NCI-H510A (cell line): ENCODE measurements at places on chromosomes 7 and 10.

DNA sequence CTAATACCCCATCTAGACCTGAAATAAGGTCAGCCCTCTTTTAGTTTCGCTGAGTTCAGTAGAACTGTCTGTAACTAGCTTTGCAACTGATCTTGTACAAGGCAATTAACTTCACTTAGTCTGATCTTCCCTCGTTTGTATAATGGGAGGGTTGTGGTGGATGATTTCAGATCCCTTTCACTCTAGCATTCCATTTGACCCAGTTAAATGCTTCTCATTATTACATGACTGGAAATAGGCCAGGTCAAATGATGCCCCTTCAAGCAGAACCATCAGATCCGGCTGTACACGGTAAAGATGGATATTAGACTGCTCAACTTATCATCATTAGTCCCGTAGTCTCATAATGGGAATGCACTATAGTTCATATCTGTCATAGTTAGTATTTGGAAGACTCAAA is 1009.0 kb downstream of the LRMDA start:
- no peak for DNase-seq

DNA sequence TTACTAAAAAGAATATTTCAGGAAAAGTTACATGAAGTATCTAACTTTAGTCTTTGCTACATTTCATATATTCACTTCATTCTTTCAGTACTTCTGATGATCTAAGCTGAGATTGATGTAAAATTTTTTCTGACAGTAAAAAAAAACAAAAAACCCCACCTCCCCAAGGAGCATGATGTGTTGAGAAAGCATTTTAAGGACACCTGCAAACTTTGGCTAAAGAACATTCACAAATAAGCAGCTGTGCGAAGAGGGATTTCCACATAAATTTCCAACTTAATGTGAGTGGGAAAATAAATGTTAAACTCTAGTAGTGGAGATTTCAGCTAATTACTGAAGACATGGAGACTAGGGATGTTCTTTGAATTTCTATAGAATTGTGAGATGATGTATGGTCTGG is 35.5 kb downstream of the DLD start:
- DNase-seq = no peak

DNA sequence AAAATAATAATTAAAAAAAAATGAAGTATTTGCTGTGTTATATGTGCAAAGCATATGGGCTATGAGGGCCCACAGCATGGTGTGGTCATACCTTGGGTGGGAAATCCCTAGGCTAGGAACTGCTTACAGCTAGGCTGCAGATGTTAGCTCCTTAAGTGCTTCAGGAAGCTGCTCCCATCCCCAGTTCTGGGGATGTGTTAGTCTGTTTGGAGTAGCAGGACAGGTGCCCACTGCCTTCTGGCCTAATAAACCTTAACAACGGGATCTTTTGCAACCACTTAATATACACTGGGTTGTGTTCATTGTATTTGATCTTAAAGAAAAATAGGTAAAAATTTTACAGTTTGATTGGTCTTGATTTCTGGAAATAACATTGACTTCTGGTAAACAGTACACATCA is 46.3 kb downstream of the HK1 start:
- no peak for DNase-seq

GRCh38 chr10:82574081-82574480 is 699.1 kb downstream of the NRG3 start:
- no peak for DNase-seq

DNA sequence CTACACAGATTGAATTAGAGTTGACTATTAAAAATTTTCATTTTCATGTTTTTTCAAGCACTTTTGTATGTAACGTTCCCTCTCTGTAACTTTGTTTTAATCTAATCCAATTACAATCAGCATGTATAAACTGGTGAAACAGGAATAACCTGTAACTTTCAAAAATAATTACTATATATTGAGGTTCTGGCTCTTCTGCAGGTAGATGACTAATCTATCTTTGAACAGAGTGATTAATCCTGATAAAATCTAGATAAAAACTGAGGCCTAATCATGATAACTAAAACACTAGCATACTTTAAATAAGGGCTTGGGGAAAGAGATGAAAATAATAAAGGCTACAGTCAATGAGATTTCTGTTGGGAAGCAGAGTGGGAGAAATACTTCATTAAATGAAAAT is 101.6 kb upstream of the KCND2 start:
- no peak for DNase-seq

GRCh38 chr7:121558288-121558687 is 162.2 kb upstream of the FAM3C start:
- no peak for DNase-seq

DNA sequence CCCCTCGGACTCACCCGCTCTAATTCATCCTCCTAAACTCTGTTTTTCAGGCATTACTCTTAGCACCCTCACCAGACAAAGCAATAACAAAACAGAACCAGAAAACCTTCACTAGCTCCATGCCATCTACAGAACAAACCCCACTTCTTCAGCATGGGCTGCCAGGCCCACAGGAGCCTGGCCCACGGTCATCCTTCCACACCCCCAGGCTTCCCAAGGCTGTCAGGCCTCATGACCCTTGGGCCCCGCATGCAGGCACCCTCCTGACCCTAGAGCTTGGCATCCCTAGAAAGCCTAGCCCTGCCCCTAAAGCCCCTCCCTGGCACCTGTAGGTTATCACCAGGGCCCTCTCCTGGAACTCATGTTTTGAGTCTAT is 59.6 kb downstream of the PRKAG2 start:
- no peak for DNase-seq

GRCh38 chr10:23396695-23397094 is 42.2 kb upstream of the OTUD1 start:
- DNase-seq = no peak

GRCh38 chr10:131274133-131274880 is 37.2 kb downstream of the TCERG1L start:
- no peak for DNase-seq

- DNase-seq = no peak
Measured at GRCh38 chr7:111074748-111075146, 16.2 kb upstream of the LRRN3 start.

GRCh38 chr7:135718794-135719437 is 9.1 kb downstream of the SLC13A4 start:
- DNase-seq = no peak

- DNase-seq = no peak
Measured at GRCh38 chr7:17364671-17365070, 66.2 kb downstream of the AHR start.

DNA sequence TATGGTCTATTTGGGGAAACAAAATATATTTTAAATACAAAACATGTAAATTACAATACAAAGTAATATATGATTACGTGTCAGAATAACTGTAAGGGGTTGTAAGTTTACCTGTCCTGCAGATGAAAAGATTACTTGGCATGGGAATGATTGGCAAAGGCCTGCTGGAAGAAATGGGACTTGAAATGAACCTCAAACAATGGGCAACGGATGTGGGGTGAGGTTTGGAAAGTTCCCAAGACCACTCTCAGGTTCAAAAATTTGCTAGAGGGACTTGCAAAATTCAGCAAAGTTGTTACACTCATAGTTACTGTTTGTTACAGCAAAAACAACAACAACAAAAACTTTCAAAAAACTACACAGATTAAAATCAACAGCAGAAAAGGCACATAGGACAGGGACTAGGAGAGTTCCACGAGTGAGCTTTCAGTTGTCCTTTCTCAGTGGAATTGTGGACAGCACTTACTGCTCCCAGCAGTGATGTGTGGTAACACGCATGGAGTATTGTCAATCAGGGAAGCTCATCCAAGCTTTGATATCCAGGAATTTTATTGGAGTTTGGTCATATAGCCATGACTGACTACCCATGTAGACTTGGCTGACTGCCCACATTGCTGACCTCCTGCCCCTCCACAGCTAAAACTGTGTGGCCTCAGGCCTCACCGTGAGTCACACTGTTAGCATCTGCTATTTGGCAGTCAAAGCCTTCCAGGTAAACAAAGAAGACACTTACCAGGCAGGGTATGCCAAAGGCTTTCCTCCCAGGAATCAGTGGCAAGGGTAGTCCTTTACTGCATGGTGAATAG is 43.8 kb downstream of the EXOC6 start:
- no peak for DNase-seq

GRCh38 chr7:5696346-5697110 is 84.9 kb downstream of the RNF216 start:
- no peak for DNase-seq
